ENCODE measurements at places on chromosomes 5 and 9. TPM values are rescaled to one million over a fixed set of nuclear protein-coding genes. Genes with fewer than 3 reads are reported as not detected.
A peak's percentile ranks its signal among the peaks of the same experiment; 100 is the strongest.

- no peak for DNase-seq
These were observed 20.5 kb upstream of the MEIKIN start for GRCh38 chr5:131965826-131966415.

DNA sequence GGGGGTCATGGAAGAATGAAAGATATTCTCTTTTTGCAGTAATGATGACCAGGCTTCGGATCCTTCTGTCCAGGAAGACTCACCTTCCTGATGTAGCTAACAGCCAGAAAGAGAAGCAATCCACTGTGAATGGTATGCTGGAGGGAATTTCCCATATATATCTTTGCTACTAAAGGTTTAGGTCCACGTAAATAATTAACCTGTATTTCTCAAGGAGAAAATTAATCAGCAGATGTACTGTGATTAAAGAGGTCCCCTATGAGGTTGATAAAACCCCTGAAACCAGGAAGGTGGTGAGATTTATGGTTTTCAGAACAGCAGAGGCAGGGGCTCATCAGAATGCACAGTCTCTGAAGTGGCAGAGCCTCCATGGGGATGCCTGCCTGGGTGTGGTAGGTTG is 11.4 kb upstream of the RAB3C start:
- no peak for DNase-seq

- DNase-seq = peak; percentile 83
These were observed 19.3 kb downstream of the SLC6A7 start for GRCh38 chr5:150209099-150209635.

DNA sequence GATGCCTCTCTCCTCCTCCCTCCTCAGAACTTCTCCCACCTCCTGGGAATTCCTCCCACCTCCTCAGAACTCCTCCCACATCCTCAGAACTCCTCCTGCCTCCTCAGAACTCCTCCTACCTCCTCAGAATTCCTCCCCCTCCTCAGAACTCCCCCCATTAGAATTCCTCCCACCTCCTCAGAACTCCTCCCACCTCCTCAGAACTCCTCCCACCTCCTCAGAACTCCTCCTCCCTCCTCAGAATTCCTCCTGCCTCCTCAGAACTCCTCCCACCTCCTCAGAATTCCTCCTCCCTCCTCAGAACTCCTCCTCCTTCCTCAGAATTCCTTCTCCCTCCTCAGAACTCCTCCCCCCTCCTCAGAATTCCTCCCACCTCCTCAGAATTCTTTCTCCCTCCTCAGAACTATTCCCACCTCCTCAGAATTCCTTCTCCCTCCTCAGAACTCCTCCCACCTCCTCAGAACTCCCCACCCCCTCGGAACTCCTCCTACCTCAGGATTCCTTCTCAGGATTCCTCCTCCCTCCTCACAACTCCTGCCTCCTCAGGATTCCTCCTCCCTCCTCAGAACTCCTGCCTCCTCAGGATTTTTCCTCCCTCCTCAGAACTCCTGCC is 23.9 kb downstream of the SLC46A2 start:
- DNase-seq = peak; percentile 41

GRCh38 chr5:91712718-91713117 is 329.6 kb upstream of the ARRDC3 start:
- DNase-seq = no peak

DNA sequence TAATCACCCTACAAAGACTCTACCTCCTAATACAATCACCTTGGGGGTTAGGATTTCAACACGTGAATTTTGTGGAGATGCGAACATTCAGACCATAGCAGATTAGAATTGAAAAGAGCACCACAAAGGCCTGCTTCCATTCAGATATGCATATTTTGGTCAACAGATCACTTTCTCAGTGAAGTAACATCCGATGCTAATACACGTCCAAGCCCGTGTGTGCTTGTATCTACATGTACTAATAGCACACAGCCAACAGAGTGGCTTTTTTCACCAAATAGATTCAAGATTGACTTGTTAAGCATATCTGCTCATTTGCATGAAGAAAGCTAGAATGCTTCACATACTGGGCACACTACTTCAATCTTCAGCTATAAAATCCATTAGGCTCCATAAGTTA is 35.6 kb upstream of the SSBP2 start:
- no peak for DNase-seq

- DNase-seq = no peak
These were observed 2.9 kb downstream of the PLIN2 start for GRCh38 chr9:19124430-19124793.

- DNase-seq = no peak
These were observed 28.9 kb downstream of the ZNF366 start for GRCh38 chr5:72478276-72478675.

- DNase-seq = no peak
These were observed 225.7 kb downstream of the FSTL4 start for GRCh38 chr5:133386662-133387061.

DNA sequence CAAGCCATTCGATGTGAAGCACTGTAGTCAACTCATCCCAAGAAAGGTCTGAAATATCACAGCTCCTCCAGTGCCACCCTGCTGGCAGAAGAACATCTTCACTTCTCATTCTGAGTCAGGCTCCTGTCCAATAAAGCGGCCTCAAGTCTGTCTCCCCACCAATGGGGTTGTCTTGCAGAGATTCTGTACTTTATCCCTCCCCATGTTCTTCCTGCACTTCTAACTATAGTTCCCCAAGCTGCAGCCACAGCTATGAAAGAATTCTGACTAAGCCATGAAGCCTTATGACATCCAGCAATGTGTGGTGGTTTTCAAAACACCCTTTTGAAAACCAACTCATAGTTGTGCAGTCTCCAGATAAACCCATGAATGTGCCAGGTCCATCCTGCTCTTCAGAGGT is 6.8 kb downstream of the MACROH2A1 start:
- DNase-seq = no peak

GRCh38 chr9:20921362-20921761 is 110.1 kb downstream of the HACD4 start:
- no peak for DNase-seq

Gene CXCL14
- total RNA-seq = not detected
